ENCODE measurements at places on chromosomes 12 and 14.

DNA sequence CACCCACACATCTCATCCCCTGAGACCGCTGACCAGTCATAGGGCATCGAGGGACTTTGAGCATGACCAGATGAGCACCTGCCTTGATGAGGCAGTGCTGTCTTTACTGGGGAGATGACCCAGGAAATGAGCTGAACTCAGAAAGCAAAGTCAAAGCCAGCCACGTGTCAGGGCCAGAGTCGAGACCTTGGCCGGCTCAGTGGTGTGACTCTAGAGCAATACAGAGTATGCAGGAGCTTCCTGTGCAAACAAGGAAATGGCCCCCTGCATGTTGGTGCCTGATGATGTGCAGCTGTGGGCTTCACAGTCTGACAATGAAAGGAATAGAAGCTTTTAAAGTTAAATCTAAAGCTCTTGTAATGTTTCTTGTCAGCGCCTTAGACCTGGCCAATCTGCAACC, 332.9 kb downstream of the PCNX1 start:
- DNase-seq, result no peak

GRCh38 chr14:44889595-44890471, 71.9 kb downstream of the KLHL28 start:
- DNase-seq, result no peak

GRCh38 chr12:70379846-70380245, 13.8 kb downstream of the KCNMB4 start:
- DNase-seq, result no peak

- DNase-seq, result no peak
These were observed 65.2 kb downstream of the RFX4 start for GRCh38 chr12:106647793-106648514.

- DNase-seq, result no peak
These were observed 220.7 kb downstream of the EGLN3 start for GRCh38 chr14:33730156-33730555.

DNA sequence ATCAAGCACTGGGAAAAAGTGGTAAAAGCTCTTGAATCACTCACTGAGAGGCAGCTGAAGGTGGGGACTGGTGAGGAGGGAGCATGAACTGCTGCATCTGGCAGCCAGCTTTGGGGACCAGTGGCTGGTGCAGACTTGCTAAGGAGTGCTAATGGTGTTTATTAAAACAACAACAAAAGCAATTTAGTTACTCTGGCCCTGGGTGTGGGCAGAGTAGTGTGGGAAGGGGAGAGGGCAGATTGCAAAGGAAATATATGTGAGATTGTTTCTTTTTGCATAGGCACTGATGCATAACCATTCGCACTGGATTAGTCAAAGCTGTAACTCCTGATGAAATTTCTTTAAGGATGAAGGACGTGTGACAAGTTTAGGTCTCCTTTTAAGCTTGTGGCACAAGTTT, 8.1 kb downstream of the TXNRD1 start:
- no peak for DNase-seq

Data from LNCaP clone FGC (cell line).